ENCODE measurements at places on chromosomes 11 and 22.

GRCh38 chr22:42396621-42397331 lies 35.4 kb downstream of the NFAM1 start:
- no peak for DNase-seq

DNA sequence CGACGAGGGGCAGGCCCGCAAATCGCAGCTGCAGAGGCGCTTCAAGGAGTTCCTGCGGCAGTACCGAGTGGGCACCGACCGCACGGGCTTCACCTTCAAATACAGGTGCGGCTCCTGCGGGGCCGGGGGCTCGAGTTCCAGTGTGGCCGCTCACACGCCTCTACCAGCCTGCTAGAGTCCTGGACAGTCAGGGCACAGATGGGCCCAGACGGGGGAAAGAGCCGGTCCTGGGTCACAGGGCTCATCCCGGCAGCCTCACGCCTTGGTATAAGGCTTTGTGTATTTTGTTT lies 506 bp downstream of the MCM5 start:
- peak; percentile 51 for DNase-seq

DNA sequence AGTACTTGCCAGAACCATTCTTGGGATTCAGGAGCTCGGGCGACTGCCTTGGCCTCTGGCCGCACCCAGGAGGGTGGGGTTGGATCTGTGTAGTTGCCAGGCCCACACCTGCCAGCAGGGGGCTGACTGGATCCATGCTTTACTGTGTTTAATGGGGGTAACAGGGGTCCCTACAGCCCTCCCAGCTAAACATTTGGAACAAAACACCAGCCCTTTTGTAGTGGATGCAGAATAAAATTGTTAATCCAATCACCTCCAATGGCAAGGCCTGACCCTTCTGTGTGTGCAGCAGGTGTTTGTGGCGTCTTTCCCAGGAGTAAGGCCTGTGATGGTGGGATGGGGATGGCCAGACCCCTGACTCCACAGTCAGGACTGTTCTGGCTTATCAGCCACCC lies 22.5 kb downstream of the SUN2 start:
- DNase-seq, result peak; percentile 64

GRCh38 chr22:38110863-38111852 lies 674 bp upstream of the BAIAP2L2 start:
- DNase-seq, result no peak

DNA sequence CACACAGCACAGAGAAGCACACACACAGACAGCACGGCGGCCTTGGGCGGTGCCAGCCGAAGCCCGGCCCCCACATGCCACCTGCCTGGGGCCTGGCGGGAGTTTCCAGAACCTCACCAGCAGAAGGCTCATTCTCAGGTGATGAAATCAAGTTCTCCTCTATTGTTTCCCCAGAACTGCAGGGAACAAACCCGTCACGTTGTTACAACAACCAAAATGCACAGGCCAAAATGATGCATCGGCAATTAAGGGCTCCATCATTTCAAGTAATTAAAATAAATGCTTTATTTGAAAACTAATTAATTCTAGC lies 30.8 kb downstream of the GNB1L start:
- DNase-seq, result no peak

DNA sequence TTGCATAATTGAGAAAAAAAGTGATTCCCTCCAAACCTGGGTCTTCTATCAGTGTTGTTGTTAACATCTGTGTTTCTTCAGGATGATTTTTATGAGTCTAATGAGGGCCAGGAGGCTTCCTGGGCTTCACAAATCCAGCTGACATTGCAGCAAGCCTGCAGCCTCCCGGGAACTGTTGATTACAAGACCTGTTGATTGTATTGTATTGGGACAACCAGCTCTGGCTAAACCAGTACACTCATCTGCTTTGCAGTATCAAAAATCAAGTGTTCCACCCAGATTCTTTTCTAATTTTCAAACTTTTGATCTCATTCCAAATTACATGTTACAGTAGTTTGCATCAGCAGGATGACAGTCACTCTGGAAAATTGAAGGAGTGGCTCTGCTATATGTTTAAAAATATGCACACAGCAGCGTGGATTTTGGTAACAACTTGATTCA lies 16.1 kb upstream of the PRSS23 start:
- no peak for DNase-seq

DNA sequence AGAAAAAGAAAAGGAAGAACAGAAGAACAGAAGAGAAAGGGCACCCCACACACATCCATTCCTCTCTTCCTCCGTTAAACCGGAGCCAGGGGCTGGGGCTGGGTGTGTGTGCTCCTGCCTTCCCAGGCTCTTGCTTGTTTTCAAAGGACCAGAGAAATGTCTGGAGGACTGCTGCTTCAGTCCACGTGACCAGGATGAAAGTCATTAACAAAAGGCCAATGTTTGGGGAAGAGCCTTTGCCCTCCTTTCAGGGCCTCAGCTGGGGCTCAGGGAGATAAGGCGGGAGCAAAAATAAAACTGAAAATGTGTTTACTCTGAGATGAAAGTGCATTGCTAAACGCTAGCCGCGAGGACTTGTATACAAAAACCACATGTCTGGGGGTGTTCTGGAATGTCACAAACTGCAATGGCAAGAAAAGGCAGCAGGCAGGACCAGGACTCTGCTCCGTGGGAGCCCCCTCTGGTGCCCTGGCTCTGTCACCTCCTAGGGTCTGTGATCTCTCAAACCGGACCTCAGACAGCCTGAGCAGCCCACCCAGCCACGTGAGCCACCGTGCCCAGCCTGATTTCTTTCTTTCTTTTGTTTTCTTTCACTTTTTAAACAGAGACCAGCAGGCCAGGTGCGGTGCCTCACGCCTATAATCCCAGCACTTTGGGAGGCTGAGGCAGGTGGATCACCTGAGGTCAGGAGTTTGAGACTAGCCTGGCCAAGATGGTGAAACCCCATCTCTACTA lies 31.6 kb upstream of the MYH9 start:
- no peak for DNase-seq

- no peak for DNase-seq
Measured at GRCh38 chr11:3856856-3857553, 1.5 kb downstream of the STIM1 start.

DNA sequence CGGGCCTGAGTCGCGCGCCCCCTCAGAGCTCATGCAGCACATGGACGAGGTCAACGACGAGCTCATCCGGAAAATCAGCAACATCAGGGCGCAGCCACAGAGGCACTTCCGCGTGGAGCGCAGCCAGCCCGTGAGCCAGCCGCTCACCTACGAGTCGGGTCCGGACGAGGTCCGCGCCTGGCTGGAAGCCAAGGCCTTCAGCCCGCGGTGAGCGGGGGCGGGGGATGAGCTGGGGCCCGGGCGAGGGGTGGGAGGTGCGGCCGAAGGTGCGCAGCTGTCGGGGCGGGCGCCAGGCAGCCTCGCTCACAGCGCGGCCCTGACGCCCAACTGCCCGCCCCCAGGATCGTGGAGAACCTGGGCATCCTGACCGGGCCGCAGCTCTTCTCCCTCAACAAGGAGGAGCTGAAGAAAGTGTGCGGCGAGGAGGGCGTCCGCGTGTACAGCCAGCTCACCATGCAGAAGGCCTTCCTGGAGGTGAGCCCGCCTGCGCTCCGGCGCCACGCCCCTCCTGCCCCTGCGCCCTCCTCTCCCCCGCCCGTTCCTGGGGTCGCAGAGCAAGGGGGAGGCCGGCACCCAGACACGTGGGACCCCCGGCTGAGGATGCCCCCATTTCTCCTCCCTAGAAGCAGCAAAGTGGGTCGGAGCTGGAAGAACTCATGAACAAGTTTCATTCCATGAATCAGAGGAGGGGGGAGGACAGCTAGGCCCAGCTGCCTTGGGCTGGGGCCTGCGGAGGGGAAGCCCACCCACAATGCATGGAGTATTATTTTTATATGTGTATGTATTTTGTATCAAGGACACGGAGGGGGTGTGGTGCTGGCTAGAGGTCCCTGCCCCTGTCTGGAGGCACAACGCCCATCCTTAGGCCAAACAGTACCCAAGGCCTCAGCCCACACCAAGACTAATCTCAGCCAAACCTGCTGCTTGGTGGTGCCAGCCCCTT lies 20.5 kb downstream of the EPS8L2 start:
- peak; percentile 59 for DNase-seq

DNA sequence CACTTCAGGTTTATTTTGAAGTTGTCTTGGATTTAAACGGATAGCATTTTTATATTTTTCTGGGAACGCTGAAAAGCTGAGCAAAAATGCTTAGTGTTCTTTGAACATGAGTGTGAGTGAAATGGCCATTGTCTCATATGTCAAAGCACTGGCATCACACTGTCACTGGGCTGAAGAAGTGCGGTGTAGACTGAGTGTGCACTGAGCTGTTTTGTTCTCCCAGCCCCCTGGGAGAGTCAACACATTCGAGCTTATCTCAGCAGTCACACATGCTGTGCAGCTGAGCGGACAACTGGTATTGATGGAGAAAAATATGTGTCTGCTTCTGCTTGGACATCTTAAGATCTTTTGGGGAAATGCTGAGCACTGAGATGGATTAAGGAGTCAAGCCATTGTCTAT lies 90.8 kb downstream of the TECTA start:
- DNase-seq, result no peak

DNA sequence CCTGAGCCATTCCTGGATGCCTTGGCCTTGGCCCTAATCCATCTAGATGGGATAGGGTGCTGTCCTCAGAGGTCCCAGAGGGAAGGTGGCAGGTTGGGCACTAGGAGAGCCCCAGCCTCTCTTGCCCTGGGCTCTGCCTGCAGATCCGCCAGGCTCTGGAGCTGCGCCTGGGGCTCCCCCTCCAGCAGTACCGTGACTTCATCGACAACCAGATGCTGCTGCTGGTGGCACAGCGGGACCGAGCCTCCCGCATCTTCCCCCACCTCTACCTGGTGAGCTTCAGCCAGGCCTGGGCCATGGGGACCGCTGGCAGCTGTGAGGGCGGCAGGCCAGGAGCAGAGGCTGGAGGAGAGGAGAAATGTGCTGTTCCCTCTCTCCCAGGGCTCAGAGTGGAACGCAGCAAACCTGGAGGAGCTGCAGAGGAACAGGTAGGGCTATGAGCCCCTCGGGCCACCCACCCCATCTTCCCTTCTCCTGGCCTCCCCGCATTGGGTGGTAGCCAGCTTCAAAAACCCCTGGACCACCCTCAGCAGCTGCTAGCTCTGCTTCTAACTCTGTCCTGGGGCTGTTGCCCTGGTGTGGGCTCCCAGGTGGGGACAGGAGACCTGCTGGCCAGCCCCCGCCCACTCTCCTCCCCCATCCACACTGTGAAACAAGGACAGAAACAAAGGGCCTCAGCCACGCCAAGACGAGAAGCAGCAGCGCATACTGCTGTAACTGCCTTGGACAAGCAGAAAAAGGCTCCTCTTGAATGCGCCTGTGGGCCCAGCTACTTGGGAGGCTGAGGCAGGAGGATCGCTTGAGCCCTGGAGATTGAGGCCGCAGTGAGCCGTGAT lies 4.9 kb downstream of the SSH3 start:
- no peak for DNase-seq

GRCh38 chr11:80995523-80995922 lies 1554.7 kb upstream of the TENM4 start:
- no peak for DNase-seq

GRCh38 chr11:75563978-75564552 lies 2.0 kb downstream of the SERPINH1 start:
- DNase-seq, result no peak

DNA sequence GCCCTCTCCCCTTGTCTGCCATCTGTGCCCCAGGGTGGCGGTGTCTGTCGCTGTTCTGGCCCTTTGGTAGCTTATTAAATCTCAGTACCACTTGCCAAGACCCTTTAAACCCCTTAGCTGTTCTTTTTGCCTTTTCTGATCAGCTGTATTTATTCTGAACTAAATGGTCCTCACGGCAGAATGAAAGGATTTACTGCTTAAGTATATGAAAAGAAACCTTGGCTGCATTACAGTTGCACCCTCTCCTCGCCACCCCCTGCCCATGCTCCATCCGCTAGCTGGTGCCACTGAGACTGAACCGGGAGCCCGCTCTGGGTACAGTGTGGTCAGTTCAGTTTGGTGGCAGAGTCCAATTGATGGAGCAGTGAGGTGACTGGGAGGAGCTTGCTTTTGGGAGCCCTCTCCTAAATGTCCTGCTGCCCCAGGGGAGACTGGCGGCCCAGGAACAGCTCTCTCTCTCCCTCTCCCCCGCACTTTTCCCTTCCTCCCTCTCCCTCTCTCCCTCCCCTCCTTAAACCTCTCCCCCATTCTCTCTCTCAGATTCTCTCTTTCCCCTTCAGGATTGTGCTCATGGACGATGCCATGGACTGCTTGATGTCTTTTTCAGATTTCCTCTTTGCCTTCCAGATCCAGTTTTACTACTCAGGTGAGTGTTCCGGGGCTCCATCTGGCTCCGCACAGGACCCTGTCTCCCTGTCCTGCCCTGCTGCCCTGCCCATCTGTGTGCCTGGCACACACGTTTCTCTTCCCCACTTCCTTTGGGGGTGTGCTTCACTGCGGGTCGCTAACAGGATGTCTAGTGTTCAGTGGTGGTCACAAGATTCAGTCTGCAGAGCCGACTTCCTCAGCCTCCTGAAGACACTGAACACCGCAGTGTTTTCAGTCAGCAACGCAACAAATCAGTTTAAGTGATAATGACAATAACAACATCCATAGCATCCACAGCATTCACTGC lies 21.8 kb downstream of the ARFGAP2 start:
- DNase-seq, result no peak

GRCh38 chr11:376531-377173 lies 7.4 kb downstream of the B4GALNT4 start:
- DNase-seq, result no peak

All from activated CD4-positive, alpha-beta T cell treated with anti-CD3 and anti-CD28 coated beads for 48 hours (primary cell).